ENCODE measurements at places on chromosomes 11 and 22.

DNA sequence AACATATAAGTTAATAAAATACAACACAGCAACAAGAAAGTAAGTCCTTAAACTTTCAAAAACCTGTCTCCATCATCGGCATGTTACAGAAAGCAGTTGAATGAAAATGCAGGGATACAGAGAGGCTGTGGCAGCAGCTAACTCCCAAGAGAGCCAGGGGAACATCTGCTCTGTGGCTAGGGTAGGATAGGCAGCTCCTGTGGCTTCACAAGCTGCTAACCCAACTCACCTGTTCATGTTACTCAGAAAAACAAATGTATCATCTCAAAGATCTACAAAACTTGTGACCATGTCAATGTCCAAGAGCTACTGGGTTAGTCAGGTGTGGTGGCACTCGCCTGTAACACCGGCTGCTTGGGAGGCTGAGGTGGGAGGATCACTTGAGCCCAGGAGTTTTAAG is 15.2 kb upstream of the PLAAT3 start:
- DNase-seq = no peak

DNA sequence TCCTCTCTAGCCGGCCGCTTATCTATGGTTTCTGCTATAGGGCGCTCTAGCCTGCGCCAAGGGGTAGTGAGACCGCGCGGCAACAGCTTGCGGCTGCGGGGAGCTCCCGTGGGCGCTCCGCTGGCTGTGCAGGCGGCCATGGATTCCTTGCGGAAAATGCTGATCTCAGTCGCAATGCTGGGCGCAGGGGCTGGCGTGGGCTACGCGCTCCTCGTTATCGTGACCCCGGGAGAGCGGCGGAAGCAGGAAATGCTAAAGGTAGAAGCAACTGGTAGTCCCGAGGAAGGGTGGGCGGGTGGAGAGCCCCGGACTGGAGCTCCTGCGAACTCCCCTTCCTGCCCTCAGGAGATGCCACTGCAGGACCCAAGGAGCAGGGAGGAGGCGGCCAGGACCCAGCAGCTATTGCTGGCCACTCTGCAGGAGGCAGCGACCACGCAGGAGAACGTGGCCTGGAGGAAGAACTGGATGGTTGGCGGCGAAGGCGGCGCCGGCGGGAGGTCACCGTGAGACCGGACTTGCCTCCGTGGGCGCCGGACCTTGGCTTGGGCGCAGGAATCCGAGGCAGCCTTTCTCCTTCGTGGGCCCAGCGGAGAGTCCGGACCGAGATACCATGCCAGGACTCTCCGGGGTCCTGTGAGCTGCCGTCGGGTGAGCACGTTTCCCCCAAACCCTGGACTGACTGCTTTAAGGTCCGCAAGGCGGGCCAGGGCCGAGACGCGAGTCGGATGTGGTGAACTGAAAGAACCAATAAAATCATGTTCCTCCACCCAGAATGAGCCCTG is at the start of the genes LBHD1 and UQCC3:
Gene LBHD1, minus strand, starts transcription at position 660 of the 782 bp plus-strand sequence. CDS start 2,236 bp downstream, outside the sequence.
Gene UQCC3, plus strand, starts transcription at position 66 of the 782 bp plus-strand sequence. Its CDS starts 73 bp downstream, at position 139.
- peak; percentile 71 for DNase-seq

- no peak for DNase-seq
These were observed 35.6 kb downstream of the ETS1 start for GRCh38 chr11:128551611-128552335.

DNA sequence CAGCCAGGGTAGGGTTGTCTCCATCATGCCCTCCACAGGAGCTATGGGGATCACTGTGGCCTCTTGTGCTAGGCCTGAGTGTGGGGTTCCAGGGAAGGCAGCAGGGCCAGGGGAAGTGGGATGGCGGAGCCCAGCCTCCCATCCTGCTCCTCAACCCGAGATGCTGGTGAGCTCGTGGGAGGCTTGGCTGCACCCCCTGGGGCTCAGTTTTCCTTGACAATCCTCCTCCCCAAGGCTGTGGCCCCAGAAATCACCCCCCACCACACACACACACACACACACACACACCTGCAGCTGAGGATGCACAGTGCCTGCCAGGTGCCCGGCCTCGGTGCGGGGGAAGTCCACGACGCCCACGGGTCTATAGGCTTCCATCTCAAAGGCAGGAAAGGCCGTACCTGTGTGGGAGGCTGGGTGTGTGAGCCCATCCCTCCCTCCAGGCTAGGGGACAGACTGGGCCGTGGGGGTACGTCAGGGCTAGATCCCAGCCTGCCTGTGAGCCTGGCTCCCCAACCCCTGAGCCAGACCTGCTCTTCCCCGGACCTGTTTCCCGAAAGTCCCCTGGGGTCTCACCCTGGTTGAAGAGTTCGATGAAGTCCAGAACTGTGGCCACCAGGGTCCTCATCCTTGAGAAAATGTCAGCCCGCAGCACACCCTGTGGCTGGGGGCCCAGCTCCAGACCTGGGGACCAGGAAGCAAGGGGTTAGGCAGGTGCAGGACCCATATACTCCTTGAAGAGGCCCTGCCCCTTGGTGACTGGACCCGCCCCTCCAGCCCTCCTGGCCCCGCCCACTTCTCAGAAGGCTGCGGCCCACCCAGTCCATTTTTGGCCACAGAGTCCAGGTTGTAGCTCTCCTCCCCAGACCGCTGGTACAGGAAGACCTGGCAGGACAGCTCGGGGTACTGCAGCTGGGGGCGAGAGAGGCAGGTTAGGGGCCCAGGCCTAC is 5.2 kb upstream of the TBX10 start:
- no peak for DNase-seq

DNA sequence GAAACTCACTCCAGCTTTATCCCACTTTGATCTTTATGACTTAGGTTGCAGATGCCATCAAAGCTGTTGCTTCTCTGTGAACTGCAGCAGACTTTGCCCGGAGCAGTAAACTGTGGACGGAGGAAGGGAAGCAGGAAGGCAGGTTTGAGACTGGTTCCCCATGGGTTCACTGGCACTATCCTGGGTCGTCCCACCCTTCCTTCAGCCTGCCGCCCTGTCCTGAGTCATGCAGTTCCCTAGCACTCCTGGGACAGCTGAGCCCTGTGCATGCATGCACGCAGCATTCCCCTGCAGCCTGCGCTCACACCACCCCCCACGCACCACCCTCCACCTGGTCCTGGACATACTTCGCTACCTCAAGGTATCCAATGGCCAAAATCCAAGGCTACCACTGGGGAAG is 23.5 kb upstream of the P2RY2 start:
- no peak for DNase-seq

DNA sequence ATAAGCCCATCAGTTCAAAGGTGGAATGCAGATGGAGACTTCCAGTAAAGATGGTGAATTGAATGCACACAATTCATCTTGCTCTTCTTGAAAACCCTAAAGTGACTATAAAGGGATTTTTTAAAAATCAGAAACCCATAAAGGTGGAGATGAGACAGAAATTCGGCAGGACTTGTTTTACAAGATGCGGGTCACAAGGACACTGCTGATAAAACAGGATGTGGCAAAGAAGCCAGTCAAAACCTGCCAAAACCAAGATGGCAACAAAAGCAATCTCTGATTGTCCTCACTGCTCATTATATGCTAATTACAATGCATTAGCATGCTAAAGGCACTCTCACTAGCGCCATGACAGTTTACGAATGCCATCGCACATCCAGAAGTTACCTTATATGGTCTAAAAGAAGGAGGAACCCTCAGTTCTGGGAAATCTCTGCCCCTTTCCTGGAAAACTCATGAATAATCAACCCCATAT is 137.1 kb downstream of the NECTIN1 start:
- DNase-seq = no peak

- DNase-seq = no peak
These were observed 17.2 kb downstream of the POU2AF1 start for GRCh38 chr11:111361874-111362273.

- DNase-seq = no peak
These were observed 286.2 kb downstream of the C11orf87 start for GRCh38 chr11:109708184-109708583.

GRCh38 chr11:24820541-24820940 is 323.7 kb downstream of the LUZP2 start:
- no peak for DNase-seq

GRCh38 chr11:43789700-43790443 is 90.8 kb upstream of the ALKBH3 start:
- peak; percentile 43 for DNase-seq

GRCh38 chr11:68504432-68505066 is 44.0 kb downstream of the PPP6R3 start:
- DNase-seq = no peak

DNA sequence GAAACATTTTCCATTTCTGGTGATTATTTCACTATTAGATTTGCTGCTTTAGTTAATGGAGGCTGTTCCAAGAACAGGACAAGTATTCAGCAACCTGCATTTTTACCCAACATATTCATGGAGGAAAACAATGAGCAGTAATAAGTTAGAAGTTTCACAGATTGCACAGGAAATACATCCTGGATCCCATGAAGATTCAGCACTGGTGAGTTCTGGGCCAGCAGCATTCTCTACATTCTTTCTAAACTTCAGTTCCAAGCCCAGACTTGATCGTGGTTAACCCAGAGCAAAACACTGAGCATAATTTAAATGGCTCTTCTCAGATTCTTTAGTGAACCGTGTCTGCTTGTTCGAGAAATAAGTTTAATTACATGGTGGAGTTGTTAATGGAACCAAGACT is 3.8 kb downstream of the FJX1 start:
- DNase-seq = peak; percentile 76

- no peak for DNase-seq
These were observed 37.3 kb upstream of the TOP3B start for GRCh38 chr22:22019659-22020424.

GRCh38 chr11:71079795-71080194 is 172.6 kb downstream of the SHANK2 start:
- no peak for DNase-seq
